ENCODE measurements at places on chromosomes 2 and 18. TPM values are rescaled to one million over a fixed set of nuclear protein-coding genes. Genes with fewer than 3 reads are reported as not detected.

GPR35 gene
- total RNA-seq = 2.0 TPM

TBR1 gene
- not detected for total RNA-seq

GPD2 gene
- total RNA-seq = 59.2 TPM

CCBE1 gene
- total RNA-seq = 48.7 TPM

THSD7B gene
- total RNA-seq = 1.4 TPM

AMER3 gene
- total RNA-seq = not detected

DNER gene
- total RNA-seq = 0.20 TPM

SERPINB8 gene
- total RNA-seq = 14.3 TPM

All from smooth muscle cell of the pulmonary artery (primary cell).